ENCODE measurements at places on chromosomes 6 and 20.

- peaks cover 69% of the 10 kb centered on the region for H3K27me3 ChIP-seq
- H3K27ac ChIP-seq = no peak overlapping the region
- no peak overlapping the region for H3K4me3 ChIP-seq
- no peak for DNase-seq
- H3K36me3 ChIP-seq = no peaks in the 10 kb centered on the region
Observed at GRCh38 chr20:58579069-58579818, 64.0 kb upstream of the APCDD1L start.

GRCh38 chr6:133548423-133549159 is 307.4 kb downstream of the EYA4 start:
- no peaks in the 10 kb centered on the region for H3K4me1 ChIP-seq
- H3K27me3 ChIP-seq = no peaks in the 10 kb centered on the region
- no peak overlapping the region for H3K4me3 ChIP-seq
- no peaks in the 10 kb centered on the region for H3K36me3 ChIP-seq

DNA sequence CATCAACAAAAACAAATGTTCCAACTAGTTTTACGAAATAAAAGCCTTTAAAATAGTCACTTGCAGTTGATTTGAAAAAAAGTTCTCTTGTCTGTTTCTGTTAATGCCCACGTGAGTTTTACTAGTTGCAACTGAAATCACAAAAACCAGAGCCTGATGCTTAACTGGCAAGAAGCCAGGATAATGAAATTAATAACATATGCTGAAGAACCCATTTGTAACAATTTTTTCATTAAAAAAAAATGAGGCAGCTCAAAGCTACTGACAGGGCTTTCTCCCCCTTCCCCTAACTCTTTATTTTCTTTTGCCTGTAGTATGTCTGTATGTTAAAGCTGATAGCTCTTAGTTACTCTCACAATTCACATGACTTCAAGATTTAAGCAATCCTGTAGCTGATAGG is 132.7 kb upstream of the EYA4 start:
- no peak overlapping the region for H3K4me3 ChIP-seq
- H3K4me1 ChIP-seq = no peaks in the 10 kb centered on the region

GRCh38 chr6:36289281-36289878 is 19.5 kb downstream of the PNPLA1 start:
- no peak overlapping the region for H3K27ac ChIP-seq
- no peak overlapping the region for H3K4me3 ChIP-seq
- no peaks in the 10 kb centered on the region for H3K36me3 ChIP-seq
- peaks cover 21% of the 10 kb centered on the region for H3K4me1 ChIP-seq
- DNase-seq = no peak

- DNase-seq = no peak
- H3K4me3 ChIP-seq = no peak overlapping the region
- no peaks in the 10 kb centered on the region for H3K27me3 ChIP-seq
- no peaks in the 10 kb centered on the region for H3K4me1 ChIP-seq
- H3K36me3 ChIP-seq = no peaks in the 10 kb centered on the region
Observed at GRCh38 chr6:99768166-99768565, 161.5 kb downstream of the PRDM13 start.

DNA sequence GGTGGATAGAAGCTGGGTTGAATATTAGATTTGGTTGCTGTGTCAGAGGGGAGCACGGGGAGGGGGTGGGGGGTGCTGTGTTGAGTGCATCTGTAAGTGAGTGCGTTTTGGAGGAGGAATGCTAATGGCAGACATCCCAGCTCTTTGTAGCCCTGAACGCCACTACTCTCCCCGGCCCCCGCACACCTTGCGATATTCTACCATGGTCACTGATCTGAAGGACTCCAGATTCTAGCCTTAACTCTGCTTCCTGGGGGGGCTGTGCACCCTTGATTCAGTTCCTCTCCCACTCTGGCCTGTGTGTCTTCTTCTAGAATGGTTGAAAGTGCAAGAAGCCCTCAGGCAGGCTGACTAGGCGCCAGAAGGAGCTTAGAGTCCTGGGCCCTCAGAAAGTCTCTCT is 7.1 kb downstream of the GLP1R start:
- no peak overlapping the region for H3K27ac ChIP-seq
- H3K4me1 ChIP-seq = no peaks in the 10 kb centered on the region
- H3K27me3 ChIP-seq = peaks cover 62% of the 10 kb centered on the region
- DNase-seq = no peak
- H3K4me3 ChIP-seq = no peak overlapping the region

DNA sequence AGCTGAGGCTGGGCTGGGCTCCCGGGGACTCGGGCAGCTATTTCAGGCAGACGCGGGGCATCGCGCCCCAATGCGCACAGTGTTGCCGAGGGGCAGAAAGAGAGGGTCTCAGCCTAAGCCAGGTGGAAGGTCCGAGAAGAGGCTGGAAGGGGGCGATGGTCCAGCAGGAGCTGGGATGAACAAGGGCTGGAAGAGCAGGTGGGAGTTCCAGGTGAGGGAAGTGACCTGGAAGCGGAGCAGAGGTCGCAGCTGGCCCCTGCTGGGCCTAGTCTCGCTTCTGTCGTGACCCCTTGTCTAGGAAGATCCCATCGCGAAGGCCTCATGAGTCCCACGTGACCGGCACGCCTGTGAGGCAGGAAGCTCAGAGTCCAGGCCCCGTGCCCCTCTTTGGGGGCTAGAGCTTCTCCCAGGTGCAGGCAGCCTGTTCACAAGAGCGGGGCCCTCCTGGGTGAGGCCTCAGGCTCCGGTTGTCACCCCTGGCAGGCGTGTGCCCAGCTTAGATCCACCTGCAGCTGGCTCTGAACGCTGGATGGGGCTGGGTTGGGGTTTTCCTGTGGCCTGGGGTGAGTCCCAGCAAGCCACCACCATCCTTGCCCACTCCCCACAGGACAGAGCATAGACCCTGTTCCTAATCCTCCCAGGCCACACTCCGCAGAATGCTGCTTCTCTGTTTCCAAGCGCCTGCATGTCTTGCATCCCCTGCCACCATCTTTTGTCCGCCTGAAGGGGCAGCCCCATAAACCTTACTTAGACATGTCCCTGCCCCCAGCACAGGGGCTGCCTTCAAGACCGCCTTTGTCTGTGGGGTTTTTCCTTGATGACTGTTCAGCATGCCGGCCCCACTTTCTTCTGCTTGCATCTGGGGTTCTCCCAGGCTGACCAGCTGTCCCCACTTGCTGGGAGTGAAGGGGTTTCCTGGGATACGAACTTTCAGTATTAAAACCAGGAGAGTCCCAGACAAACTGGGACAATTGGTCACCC is 15.1 kb downstream of the SLC22A3 start:
- DNase-seq = no peak
- peaks cover 7% of the 10 kb centered on the region for H3K4me1 ChIP-seq
- H3K27ac ChIP-seq = no peak overlapping the region
- H3K4me3 ChIP-seq = no peak overlapping the region
- H3K27me3 ChIP-seq = peaks cover 27% of the 10 kb centered on the region

DNA sequence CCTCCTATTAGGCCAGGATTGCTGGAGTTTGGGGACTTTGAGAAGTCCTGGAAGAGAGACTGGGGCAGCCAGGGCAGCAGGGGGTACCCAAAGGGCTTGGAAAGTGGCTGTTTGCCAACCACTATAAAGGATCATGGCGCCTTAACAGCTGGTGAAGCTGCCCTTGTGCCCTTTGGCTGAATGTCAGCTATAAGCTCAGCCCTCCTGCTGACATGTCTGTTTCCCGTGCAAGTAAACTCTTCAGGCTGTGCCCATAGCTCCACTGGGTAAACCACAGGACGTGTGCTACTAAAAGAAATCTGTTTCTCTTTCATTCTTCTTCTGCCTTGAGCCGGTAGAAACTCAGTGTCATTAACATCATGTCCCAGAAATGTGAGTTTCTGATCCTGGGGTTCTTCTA is 97.3 kb downstream of the CAP2 start:
- peaks cover 26% of the 10 kb centered on the region for H3K27me3 ChIP-seq
- no peak overlapping the region for H3K4me3 ChIP-seq
- DNase-seq = no peak
- H3K36me3 ChIP-seq = no peaks in the 10 kb centered on the region
- H3K4me1 ChIP-seq = 0 out of 3 replicates have a peak, but pooled peaks cover 4% of the 10 kb centered on the region

DNA sequence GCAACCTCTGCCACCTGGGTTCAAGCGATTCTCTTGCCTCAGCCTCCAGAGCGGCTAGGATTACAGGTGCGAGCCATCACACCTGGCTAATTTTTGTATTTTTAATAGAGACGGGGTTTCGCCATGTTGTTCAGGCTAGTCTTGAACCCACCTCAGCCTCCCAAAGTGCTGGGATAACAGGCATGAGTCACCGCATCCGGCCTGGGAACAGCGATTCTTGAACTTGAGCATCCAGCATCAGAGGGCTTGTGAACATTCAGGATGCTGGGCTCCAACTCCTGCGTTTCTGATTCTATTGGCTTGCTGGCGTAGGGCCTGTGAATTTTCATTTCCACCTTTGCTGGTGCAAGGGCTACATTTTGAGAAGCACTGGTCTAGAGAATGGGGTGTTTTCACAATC is 24.5 kb upstream of the PIM1 start:
- H3K27me3 ChIP-seq = no peaks in the 10 kb centered on the region
- H3K4me1 ChIP-seq = no peaks in the 10 kb centered on the region
- no peak overlapping the region for H3K27ac ChIP-seq
- DNase-seq = no peak

DNA sequence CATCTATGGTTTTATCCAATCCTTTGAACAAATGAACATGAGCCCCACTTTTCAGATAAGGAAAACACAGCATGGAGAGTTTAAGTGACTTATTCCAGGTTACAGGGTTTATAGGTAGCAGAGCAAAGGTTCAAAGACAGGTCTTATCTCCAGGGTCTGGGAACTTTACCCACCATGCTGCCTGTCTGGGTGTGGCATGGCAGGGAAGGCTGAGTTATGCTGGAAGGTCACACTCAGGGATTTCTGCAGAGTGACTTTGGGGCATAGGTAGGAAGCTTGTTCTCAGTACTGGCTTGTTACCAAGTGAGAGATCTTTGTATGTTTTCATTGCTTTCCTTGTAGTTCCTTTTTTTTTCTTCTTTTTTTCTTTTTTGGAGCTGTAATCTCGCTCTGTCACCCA is 1.8 kb downstream of the ZNF831 start:
- H3K4me1 ChIP-seq = no peaks in the 10 kb centered on the region

DNA sequence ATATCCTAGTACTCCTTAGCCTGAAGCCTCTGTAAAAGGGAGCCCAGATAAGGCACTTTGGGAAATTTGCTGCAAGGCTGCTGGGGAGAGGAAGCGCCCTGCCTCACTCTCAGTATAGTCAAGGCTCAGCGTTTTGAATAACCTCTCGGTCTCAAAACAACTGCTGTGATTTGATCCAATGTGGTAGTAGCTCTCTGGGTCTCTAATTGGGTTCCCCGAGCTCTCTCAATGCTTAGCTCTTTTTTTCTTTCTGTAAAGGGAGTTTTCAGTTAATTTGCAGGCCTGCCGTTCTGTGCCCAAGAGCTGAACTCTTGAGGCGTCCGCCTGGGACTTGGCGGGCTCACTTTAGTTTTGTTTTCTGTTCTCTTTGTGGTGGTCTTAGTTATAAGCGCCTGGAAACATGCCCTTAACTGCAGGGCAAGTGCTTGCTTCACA is 41.2 kb downstream of the ZHX3 start:
- no peak overlapping the region for H3K4me3 ChIP-seq
- H3K27me3 ChIP-seq = no peaks in the 10 kb centered on the region
- no peak overlapping the region for H3K27ac ChIP-seq
- H3K36me3 ChIP-seq = no peaks in the 10 kb centered on the region

DNA sequence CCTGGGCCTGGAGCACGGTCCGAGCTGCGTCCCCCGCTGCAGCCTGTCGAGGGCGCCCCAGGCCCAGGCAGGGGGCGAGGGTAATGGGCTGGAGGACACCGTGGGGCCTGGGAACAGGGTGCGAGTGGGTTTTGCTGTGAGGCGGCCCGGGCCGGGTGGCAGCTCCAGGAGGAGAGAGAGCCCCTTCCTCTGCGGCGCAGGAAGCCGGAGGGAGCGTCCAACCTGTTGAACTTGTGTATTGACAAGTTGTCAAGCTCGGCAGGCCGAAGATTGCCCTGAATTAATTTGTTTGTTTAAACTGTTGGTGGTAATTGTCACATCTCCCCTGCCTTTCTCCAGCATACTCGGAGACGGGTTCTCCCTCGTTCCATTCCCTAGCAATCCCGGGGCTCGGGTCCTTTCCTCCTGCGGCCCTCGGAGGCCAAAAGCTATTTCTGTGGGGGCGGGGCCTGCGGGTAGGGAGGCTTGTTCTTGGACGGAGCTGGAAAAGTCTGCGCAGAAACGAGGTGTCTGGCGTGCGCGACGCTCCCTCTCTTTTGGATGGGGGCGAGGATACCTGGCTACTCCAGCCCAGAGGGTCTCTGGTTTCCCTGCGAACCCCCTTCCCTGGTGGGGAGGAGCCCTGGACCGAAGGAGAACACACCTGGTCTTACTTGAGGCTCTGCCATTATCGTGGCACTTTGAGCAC is 9.9 kb downstream of the NR2E1 start:
- 0 out of 2 replicates have a peak overlapping the region, but pooled peaks have one; percentile 7 for H3K4me3 ChIP-seq
- H3K27me3 ChIP-seq = peaks cover 42% of the 10 kb centered on the region
- H3K36me3 ChIP-seq = no peaks in the 10 kb centered on the region
- H3K4me1 ChIP-seq = peaks cover 25% of the 10 kb centered on the region

- no peak overlapping the region for H3K27ac ChIP-seq
- H3K4me3 ChIP-seq = no peak overlapping the region
- no peak for DNase-seq
- no peaks in the 10 kb centered on the region for H3K27me3 ChIP-seq
Observed at GRCh38 chr6:128112494-128112893, 211.6 kb upstream of the THEMIS start.

DNA sequence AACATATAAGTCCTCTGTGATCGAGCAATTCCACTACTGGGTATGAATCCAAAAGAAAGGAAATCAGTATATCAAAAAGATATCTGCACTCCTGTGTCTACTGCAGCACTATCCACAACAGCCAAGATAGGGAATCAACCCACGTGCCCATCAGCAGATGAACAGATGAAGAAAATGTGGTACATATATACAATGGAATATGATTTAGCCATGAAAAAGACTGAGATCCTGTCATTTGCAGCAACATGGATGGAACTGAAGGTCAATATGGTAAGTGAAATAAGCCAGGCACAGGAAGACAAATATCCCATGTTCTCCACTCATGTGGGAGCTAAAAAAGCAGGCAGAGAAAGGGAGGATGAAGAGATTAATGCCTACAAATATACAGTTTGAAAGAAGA is 95.7 kb upstream of the POPDC3 start:
- no peak for DNase-seq
- H3K27me3 ChIP-seq = no peaks in the 10 kb centered on the region
- peaks cover 6% of the 10 kb centered on the region for H3K4me1 ChIP-seq
- H3K36me3 ChIP-seq = peaks cover 30% of the 10 kb centered on the region

GRCh38 chr6:170156448-170157375 is 134.2 kb downstream of the DLL1 start:
- H3K4me1 ChIP-seq = peaks cover 34% of the 10 kb centered on the region
- no peak overlapping the region for H3K4me3 ChIP-seq
- peaks cover 27% of the 10 kb centered on the region for H3K27me3 ChIP-seq
- no peaks in the 10 kb centered on the region for H3K36me3 ChIP-seq

GRCh38 chr20:5528261-5528660 is 211.5 kb upstream of the PROKR2 start:
- H3K4me3 ChIP-seq = no peak overlapping the region
- peaks cover 9% of the 10 kb centered on the region for H3K27me3 ChIP-seq
- no peak overlapping the region for H3K27ac ChIP-seq
- peaks cover 9% of the 10 kb centered on the region for H3K4me1 ChIP-seq
- DNase-seq = no peak
- H3K36me3 ChIP-seq = no peaks in the 10 kb centered on the region

DNA sequence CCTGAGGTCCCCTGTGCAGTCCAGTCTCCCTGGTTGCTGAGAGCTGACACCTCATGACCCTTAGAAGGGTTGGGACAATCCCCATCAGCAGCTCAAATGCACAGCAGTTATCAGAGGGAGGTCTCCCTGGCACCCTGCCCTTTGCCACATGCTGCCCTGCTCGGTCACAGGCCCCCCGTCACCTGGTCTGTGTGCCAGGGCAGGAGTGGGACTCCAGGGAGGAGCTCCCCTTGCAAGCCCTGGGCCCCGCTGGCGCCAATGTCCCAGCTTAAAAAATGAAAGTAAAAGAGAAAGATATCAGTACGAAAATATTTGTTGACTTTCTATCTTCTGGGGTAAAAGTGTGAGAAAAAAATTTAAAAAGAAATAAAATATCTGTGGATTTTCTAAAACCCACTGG is 68.1 kb upstream of the SLC22A16 start:
- H3K27me3 ChIP-seq = peaks cover 29% of the 10 kb centered on the region
- no peaks in the 10 kb centered on the region for H3K36me3 ChIP-seq
- H3K27ac ChIP-seq = no peak overlapping the region
- DNase-seq = no peak
